ENCODE measurements at places on chromosomes 4 and X. TPM values are rescaled to one million over a fixed set of nuclear protein-coding genes. Genes with fewer than 3 reads are reported as not detected.

DNA sequence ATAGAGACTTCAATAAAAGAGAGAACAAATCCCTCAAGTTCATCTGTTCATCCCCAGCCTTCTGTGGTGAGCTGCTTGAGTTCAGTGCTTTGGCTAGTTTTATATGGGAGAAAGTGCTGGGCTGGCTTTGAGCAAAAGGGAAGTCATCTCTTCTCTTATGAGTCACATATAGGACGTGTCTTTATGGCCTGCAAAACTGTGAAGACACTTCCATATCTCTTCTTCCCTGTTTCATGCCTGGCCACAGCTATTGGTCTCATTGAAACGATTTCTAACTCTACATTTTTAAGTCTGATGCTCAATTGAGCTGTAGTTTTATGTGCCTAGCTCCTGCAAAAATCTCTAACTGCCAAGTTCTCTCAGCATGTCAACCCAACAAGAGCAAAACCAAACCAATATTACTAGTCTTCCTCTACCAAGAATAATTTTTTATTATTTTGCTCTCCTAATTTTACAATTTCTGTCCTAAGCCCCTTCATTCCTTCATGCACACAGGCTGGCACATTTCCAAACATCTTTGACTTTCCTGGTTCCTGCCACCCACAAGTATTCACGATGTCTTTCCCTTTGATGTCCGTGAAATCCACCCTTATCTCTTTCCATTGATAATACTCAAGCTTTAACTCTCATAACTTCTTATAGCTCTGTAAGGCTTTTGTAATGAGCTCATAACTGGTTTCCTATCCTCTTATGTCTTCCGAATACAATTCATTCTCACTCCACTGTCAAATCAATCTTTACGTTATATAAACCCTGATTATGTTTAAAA is 165.3 kb downstream of the BTC start:
- H3K36me3 ChIP-seq, result no peaks in the 10 kb centered on the region
- H3K4me1 ChIP-seq, result no peaks in the 10 kb centered on the region

FOXR2 gene
- not detected for total RNA-seq

DNA sequence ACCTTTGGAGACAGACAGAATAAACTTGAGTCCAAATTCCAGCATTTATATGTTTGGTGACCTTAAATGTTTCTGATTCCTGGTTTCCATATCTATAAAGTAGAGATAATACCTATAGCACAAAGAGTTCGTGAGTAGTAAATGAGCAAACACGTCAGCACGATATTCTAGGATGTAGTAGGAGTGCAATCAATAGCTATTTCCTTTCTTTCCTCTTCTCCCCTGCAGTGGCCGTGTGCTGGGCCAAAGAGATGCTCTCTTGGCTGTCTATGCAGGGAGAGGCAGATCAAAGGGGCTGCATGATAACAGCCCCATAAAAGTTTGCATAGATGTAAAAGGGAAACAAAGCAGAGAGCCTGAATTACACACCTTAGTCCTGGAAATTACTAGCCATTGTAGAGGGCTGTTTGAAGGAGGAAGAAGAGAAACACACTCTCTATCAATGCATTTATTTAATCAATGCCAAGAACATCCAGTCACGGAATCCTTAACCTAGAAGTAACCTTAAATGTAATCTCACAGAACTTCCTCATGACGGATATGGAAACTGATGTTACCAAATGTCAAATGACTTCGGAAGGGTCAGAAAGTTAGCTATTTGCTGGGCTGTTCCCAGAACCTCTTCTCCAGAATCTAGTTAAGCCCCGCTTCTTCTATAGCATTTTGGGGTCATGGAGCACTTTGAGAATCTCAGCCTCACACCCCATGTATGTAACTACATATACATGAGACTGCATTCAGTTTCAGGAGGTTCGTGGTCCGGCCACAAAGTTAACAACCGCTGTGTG is 35.5 kb upstream of the PLAC8 start:
- no peak overlapping the region for H3K27ac ChIP-seq
- no peaks in the 10 kb centered on the region for H3K36me3 ChIP-seq
- peaks cover under 1% of the 10 kb centered on the region for H3K27me3 ChIP-seq
- no peak overlapping the region for H3K4me3 ChIP-seq
- peaks cover 3% of the 10 kb centered on the region for H3K4me1 ChIP-seq

GRCh38 chr4:174314770-174315169 is 31.1 kb downstream of the CEP44 start:
- H3K4me1 ChIP-seq, result no peaks in the 10 kb centered on the region
- no peaks in the 10 kb centered on the region for H3K36me3 ChIP-seq
- no peaks in the 10 kb centered on the region for H3K27me3 ChIP-seq
- no peak overlapping the region for H3K4me3 ChIP-seq
- DNase-seq, result no peak

DNA sequence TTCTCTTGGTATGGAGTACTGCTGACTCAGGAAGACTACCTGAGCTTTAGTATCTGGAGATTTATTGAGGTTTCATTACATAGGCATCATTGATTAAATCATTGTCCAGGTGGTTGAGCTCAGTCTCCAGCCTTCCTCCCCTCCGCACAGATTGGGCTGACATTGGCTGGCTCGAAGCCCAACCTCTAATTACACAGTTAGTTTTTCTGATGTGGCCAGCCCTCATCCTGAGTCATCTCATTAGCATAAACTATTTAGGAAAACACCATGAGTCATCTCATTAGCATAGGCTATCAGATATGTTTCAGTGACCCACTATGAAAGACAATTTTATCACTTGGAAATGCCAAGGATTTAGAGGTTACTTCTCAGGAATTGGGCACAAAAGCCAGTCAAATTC is 93.9 kb upstream of the ANKRD50 start:
- H3K27me3 ChIP-seq, result no peaks in the 10 kb centered on the region
- DNase-seq, result no peak
- H3K27ac ChIP-seq, result no peak overlapping the region
- no peaks in the 10 kb centered on the region for H3K4me1 ChIP-seq
- H3K4me3 ChIP-seq, result no peak overlapping the region
- H3K36me3 ChIP-seq, result peaks cover under 1% of the 10 kb centered on the region

GRCh38 chrX:13659063-13659462 is 6.1 kb downstream of the TCEANC start:
- H3K4me3 ChIP-seq, result no peak overlapping the region
- no peak for DNase-seq
- no peaks in the 10 kb centered on the region for H3K27me3 ChIP-seq
- no peaks in the 10 kb centered on the region for H3K36me3 ChIP-seq
- H3K27ac ChIP-seq, result no peak overlapping the region
- H3K4me1 ChIP-seq, result no peaks in the 10 kb centered on the region

CLGN gene
- total RNA-seq, result 21.6 TPM

BBS12 gene
- 4.6 TPM for total RNA-seq

DNA sequence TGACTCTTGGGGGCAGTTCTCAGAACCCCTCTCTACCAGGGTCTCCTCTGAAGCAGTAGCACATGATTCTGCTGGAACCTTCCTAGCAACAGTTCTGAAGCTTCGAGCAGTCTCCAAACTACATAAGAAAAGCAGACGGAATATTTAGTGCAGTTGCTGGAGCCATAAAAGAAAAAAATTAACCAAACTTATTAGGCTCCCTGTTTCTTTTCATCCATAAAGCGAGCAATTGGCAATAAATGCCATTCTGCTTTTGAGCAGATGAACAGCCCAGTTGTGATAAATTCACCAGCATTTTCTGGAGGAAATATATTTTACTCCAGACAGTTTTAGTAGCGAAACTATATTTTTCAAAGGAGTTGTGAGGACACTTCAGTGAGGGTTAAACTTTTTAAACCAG is 250.1 kb upstream of the BOD1L1 start:
- H3K36me3 ChIP-seq, result no peaks in the 10 kb centered on the region
- DNase-seq, result no peak
- no peak overlapping the region for H3K27ac ChIP-seq
- H3K4me1 ChIP-seq, result peaks cover 4% of the 10 kb centered on the region
- H3K27me3 ChIP-seq, result peaks cover 3% of the 10 kb centered on the region
- no peak overlapping the region for H3K4me3 ChIP-seq

- H3K27ac ChIP-seq, result no peak overlapping the region
- peaks cover 14% of the 10 kb centered on the region for H3K4me1 ChIP-seq
- H3K4me3 ChIP-seq, result no peak overlapping the region
Measured at GRCh38 chr4:88812420-88812819, 114.8 kb upstream of the NAP1L5 start.

- DNase-seq, result no peak
- peaks cover 4% of the 10 kb centered on the region for H3K36me3 ChIP-seq
- no peaks in the 10 kb centered on the region for H3K4me1 ChIP-seq
- no peak overlapping the region for H3K27ac ChIP-seq
Measured at GRCh38 chrX:9988762-9989161, 21.6 kb downstream of the CLDN34 start.

DNA sequence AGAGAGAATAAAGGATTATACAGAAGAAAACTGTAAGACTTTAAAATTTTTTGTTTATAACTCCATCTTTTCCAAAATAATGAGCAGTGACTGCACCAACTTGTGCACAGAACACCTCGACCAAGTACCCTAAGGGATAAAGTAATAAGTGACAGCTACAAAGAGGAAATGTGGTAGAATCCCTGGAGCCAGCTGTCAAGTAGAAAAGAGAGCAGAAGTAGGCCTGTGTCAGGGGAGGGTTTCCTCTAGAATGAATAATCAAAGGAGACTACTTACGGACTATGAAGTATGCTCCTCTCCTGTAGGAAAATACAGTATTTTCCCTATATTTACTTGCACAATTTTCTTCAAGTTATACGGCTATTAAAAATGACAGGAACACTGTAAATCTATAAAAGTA is 1.2 kb downstream of the EIF1AX start:
- H3K27ac ChIP-seq, result peak overlapping the region; percentile 75
- no peaks in the 10 kb centered on the region for H3K36me3 ChIP-seq
- peaks cover 4% of the 10 kb centered on the region for H3K4me1 ChIP-seq
- no peak for DNase-seq
- peak overlapping the region; percentile 90 for H3K4me3 ChIP-seq

DNA sequence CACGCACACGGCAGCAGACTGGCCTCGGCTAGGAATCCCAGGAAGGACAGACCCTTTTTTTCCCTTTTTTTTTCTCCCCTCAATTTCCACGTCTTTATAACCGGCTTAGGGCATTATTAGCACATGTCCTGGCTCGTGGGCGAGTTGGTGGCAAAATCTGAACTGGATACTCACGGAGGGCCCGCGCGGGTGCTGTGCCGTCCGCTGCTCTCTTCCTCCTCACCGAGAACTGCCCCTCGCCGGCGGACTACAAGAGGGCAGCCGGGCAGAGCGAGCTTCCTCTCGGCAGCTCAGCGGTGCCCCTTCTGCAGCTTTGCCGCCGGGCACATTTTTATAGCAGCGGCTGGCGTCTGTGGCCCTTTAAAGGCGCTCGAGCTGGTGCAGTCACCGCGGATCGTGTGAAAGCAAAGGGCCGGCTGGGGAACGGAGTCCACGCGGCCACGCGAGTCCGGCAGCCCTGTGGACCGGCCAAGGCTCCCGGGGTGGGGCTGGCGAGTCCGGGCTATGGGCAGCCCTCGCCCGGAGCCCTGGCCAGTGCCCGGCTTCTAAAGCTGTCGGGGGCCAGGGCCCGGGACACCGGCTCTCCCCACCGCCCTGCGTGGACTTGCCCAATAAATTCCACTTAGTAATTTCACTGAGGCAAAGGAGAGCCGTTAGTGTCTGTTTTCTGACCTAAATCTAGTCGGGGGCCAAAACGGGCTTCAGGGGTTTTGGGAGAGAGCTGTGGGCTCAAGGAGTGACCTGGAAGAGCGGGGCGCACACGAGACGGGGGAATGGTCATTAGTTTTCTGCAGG is 1.3 kb upstream of the CITED1 start:
- no peak overlapping the region for H3K27ac ChIP-seq
- peaks cover 8% of the 10 kb centered on the region for H3K4me1 ChIP-seq
- peaks cover 15% of the 10 kb centered on the region for H3K27me3 ChIP-seq
- no peaks in the 10 kb centered on the region for H3K36me3 ChIP-seq

GRCh38 chr4:7254736-7255487 is 62.6 kb downstream of the SORCS2 start:
- H3K36me3 ChIP-seq, result no peaks in the 10 kb centered on the region
- no peak for DNase-seq
- no peak overlapping the region for H3K4me3 ChIP-seq
- peaks cover 12% of the 10 kb centered on the region for H3K27me3 ChIP-seq

DNA sequence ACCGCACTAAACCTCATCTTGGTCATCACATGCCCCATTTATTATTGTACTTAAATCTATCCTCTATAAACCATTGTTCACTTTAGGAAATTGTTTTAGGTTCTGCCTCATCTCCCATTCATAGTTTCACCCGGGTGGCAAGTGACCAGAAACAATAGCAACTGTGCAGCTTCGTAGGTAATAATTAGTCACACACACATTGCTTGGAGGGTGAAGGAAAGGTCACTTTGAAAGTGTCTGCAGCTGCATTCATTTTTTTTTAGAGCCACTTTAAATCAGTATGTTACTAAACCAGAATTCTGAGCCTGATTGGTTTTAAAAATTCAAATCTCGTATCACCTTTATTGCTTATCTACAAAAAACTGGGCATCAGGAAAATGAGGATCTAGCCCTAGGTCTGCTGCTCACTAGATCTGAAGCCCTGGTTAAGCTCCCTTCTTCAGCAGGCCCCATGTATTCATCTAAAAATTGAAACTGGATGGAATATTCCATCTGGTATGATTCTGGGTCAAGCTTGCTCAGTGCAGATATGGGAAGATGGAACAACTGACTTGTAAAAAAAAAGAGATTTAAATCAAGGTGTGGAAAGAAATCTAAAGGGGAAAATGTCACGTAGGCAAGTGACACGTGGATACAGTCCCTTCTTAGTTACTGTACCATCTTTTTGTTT is 62.4 kb downstream of the LIMCH1 start:
- peaks cover 39% of the 10 kb centered on the region for H3K4me1 ChIP-seq
- H3K27me3 ChIP-seq, result no peaks in the 10 kb centered on the region
- no peak overlapping the region for H3K27ac ChIP-seq

- DNase-seq, result no peak
- H3K4me3 ChIP-seq, result no peak overlapping the region
- no peak overlapping the region for H3K27ac ChIP-seq
- H3K27me3 ChIP-seq, result peaks cover 9% of the 10 kb centered on the region
- peaks cover 3% of the 10 kb centered on the region for H3K4me1 ChIP-seq
Measured at GRCh38 chr4:152686452-152687013, 6.7 kb upstream of the TMEM154 start.

DNA sequence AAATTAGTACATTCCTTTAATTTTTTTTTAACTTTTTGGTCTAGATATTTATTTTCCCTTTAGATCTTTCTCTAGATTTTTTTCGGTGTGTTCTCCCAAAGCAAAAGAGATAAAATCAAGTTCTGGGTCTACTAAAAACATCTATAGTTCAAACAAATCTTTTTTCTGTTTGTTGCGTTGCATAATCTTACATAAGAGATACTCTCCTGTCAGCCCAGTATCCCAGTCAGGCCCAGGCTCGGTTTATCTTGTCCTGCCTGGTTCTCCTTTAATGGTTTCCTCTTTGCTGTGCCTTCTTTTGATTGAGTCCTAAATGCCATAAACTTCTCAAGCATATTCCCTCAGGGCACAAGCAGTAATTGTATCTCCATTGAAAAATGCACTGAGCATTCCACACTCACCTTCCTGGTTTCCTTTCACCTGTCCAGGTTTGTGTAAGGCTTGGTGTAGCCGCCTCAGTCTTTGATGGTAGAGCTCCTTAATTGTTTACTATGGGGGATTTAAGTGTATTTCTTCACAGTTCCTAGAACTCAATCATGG is 104.9 kb downstream of the TMEM131L start:
- H3K27me3 ChIP-seq, result peaks cover 2% of the 10 kb centered on the region
- H3K4me3 ChIP-seq, result no peak overlapping the region
- H3K27ac ChIP-seq, result no peak overlapping the region
- H3K4me1 ChIP-seq, result peaks cover 15% of the 10 kb centered on the region

- H3K4me3 ChIP-seq, result no peak overlapping the region
- peaks cover 9% of the 10 kb centered on the region for H3K36me3 ChIP-seq
- H3K4me1 ChIP-seq, result peaks cover 2% of the 10 kb centered on the region
- DNase-seq, result no peak
Measured at GRCh38 chrX:46737041-46737440, 21.9 kb downstream of the SLC9A7 start.

GRCh38 chr4:35966566-35966965 is 277.7 kb downstream of the ARAP2 start:
- H3K27me3 ChIP-seq, result no peaks in the 10 kb centered on the region
- H3K4me3 ChIP-seq, result no peak overlapping the region
- H3K27ac ChIP-seq, result no peak overlapping the region
- no peaks in the 10 kb centered on the region for H3K4me1 ChIP-seq
- H3K36me3 ChIP-seq, result no peaks in the 10 kb centered on the region

KLKB1 gene
- 0.46 TPM for total RNA-seq

MSANTD1 gene
- 0.97 TPM for total RNA-seq

Measured in endothelial cell (in vitro differentiated cells).